RCC 7860 (cell line): ENCODE measurements at places on chromosomes 3 and 15.

- DNase-seq: no peak
Measured at GRCh38 chr15:47301481-47301880, 415.8 kb upstream of the SEMA6D start.

DNA sequence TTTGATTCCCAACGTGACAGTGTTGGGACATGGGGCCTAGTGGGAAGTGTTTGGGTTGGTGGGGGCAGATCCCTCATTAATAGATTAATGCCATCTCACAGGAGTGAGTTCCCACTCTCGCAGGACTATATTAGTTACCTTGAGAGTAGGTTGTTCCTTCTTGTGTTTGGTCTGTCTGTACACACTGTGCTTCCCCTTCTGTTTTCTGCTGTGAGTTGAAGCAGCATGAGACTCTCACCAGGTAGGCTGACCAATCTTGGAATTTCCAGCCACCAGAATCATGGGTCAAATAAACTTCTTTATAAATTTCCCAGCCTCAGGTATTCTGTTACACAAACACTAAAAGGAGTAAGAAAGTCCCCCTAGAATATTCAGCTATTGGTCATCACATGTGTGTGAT, 145.4 kb downstream of the ERC2 start:
- DNase-seq: no peak

GRCh38 chr15:34437687-34438086, at the start of gene GOLGA8A:
Gene GOLGA8A, minus strand, starts transcription at chr15:34437808. Its CDS starts 48,117 bp downstream, at chr15:34389691.
- DNase-seq: peak; percentile 72

GRCh38 chr15:35101335-35101734, 16.2 kb upstream of the NANOGP8 start:
- DNase-seq: no peak

- DNase-seq: no peak
Measured at GRCh38 chr3:171472552-171472951, 12.3 kb upstream of the TNIK start.

DNA sequence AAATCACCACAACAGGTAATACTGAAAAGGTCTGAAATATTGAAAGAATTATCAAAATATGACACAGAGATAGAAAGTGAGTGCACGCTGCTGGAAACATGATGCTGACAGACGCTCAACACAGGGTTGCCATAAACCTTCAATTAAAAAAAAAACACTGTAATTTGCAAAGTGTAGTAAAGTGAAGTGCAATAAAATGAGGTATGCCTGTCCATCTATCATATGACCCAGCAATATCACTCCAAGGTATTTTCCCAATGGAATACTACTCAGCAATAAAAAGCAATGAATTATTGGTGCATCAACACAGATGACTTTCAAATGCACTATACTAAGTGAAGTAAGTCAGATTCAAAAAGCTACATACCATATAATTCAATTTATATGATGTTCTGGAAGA, 47.6 kb upstream of the SLC12A8 start:
- no peak for DNase-seq

- no peak for DNase-seq
Measured at GRCh38 chr3:32376115-32376514, 15.5 kb upstream of the CMTM7 start.

DNA sequence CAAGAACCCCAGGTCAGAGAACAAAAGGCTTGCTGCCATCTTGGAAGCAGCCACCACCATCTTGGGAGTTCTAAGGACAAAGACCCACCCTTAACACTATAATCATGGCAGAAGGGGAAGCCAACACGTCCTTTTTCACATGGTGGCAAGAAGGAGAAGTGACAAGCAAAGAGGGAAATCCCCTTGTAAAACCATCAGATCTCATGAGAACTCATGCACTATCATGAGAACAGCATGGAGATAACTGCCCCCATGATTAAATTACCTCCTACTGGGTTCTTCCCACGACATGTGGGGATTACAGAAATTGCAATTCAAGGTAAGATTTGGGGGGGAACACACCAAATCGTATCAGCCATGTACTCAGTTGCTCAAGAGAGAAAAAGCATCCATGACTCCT, 21.1 kb upstream of the GBE1 start:
- no peak for DNase-seq

GRCh38 chr3:116005404-116005803, 382.1 kb downstream of the GAP43 start:
- DNase-seq: peak; percentile 99

DNA sequence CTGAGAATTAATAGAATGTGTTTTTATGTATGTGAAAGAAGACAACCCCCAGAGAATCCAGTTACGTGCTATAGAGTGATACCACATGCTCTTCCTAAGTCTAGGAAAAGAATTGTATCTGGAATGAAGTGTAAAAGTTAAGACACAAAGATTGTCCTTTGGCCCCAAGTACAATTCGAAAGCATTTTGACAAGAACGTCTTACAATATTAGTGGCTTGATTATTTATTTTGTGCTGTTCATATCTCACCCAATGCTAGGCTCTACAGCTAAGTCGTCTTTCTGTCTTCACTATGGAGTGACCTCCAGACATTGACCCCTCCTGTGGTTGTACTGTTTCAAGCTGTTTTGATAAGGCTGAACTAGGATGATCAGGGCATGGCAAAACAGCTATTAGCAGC, 345.7 kb upstream of the C2CD4B start:
- no peak for DNase-seq

DNA sequence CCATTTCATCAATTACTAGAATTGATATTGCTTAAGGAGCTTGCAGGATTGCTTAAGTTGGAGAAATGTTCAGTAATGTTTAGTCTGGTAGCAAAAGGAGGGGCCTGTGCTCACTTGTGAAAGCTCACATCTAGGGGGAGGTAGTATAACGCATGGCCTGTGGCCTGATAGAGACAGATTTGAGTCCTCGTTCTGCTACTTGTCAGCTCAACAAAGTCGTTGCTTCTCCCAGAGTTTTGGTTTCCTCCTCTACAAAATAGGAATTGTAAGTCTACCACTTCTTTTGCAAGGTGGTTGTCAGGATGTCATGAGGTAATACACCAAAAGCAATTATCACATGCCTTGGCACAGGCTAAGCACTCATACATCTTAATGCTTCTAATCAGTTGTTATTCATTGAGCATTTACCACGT, 1.3 kb downstream of the ST3GAL6 start:
- DNase-seq: no peak

GRCh38 chr3:65796676-65797075, 242.0 kb downstream of the MAGI1 start:
- no peak for DNase-seq

DNA sequence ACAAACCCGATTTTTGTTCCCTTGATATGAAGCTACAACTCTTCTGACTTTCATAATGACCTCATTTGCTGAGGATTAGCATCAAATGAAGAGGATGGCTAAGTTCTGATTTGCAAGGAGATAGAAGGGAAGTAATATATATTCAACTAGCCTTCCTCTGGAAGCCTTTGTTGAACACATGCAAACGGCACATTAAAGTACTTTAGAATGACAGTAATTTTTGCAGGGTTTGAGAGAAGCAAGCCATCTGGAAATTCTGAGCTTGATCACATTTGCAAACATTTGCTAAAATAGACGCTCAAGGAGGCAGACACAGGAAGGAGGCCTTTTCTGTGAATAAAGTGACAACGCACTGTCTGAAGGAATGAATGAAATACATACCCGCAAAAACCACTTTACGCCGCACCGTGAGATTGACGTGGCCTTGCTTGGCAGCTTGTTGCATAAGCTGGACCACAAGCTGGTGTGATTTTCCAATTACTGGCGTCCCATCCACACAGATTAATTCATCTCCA, 657.2 kb downstream of the MAGI1 start:
- DNase-seq: no peak

GRCh38 chr3:31255007-31255581, 277.6 kb upstream of the STT3B start:
- no peak for DNase-seq

- DNase-seq: peak; percentile 9
Measured at GRCh38 chr15:39596358-39597051, 15.6 kb downstream of the THBS1 start.
